ENCODE measurements at places on chromosomes 1 and 21. TPM values are rescaled to one million over a fixed set of nuclear protein-coding genes. Genes with fewer than 3 reads are reported as not detected.

- peak; percentile 93 for DNase-seq
Observed at GRCh38 chr1:234602334-234603220, 7.4 kb downstream of the IRF2BP2 start.

DNA sequence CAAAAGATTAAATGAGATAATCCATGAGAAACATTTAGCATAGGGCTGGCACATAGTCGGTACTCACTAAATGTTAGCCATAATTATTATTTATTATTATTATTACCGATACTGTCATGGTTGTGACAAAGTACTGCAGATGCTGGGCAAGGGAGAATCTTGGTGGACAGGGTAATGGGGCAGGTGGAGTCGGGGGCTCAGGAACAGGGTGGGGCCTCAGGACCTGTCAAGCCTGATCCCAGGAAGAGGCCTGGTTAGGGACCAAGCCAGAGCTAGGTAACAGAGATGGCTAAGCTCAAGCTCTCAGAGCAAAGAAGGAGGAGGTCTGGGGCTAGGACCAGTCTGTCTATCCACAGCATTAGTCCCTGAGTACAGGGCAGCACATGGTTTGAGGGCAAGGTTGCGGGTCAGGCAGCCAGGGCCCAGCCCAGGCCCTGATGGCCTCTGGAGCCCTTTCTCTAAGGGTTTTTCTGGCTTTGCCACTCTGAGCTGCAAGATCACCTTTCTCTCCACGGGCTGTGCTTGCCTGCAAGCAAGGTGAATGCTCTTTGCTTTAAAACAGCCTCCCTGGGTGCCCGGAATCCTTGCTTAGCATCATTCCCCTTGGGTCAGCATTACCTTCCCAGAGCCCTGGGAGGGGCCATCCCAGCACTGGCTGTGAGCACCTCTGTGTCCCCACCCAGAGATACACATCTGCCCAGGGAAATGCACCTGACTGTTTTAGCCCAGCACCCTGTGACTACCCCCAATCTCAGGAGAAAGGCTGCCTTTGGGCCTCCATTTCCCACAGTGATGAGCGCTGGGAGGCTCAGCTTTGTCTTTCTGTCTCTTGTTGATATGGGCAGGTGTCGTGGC lies 572.0 kb downstream of the PTPRU start:
- no peak for DNase-seq

DNA sequence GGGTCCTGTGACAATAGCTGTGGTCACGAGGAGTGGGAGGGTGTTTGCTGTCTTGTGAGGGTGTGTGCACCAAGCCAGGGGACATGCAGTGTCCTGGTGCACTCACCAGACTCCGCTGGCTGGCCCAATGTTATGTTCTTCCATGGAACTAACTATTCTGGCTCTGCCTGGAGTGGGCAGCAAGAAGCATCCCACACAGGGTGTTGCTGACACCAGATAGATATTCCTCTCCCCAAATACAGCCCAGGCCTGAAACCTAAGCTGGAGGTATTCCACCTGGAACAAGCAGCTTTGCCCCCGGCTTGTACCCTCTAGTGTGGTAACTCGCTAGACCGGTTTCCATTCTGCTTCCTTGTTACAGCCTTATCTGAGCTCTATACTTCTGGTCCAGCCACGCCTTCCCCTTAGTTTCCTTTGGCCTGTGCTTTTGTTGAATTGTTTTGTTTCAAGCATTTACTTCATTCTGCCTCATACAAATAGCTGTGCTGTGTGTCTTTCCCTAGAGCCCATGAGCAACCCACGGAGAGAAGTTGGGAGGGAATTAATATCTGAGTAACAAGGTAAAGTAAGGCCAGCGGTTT lies 14.7 kb upstream of the LY9 start:
- no peak for DNase-seq

MASP2 gene
- not detected for total RNA-seq

GRCh38 chr1:182709225-182709764 lies 24.9 kb upstream of the RGS8 start:
- DNase-seq = no peak

GRCh38 chr1:226553924-226554282 lies 5.3 kb downstream of the STUM start:
- DNase-seq = no peak

DNA sequence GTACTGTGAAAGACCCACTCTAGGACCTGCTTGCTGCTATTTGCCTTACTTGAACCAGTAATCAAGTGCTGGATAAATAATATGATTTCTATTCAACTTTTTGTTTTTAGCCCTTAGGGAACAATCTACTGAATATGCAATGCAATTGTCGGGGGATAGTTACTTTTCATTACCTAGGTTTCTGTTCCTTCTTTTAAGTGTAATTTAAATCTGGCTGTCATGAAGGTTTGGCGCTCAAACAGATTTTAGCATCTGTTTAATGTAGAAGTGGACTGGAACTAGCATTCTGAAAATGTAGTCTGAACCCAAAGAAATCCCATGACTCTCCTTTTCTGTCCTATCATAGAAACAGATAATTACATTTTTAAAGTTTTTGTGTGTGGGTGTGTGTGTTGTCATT lies 4.8 kb downstream of the MGST3 start:
- DNase-seq = no peak

SPRR2G gene
- total RNA-seq = not detected

- no peak for DNase-seq
Observed at GRCh38 chr1:45543581-45544417, 6.8 kb upstream of the AKR1A1 start.

DNA sequence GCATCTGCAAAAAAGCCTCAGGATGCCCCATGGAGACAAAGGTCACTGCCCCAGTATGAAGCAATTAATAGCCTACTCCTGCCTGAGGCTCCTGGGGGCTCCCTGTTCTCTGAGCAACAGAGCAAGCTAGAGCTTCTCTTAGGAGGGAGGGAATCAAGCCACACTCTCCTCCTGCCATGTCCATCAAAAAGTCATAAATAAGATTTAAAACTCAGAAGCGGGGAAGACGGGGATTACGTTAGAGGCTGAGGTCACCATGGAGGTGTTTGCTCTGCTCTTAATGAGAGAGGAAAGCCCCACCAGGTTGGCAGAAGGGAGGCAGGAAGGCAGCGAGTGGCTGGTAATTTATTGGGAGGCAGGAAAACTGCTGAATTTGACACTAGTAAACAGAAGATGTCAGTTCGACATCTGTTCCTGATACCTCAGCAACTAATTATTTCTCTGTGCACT lies 98.4 kb upstream of the TNR start:
- no peak for DNase-seq

GRCh38 chr1:181714428-181714827 lies 231.1 kb downstream of the CACNA1E start:
- no peak for DNase-seq

DNA sequence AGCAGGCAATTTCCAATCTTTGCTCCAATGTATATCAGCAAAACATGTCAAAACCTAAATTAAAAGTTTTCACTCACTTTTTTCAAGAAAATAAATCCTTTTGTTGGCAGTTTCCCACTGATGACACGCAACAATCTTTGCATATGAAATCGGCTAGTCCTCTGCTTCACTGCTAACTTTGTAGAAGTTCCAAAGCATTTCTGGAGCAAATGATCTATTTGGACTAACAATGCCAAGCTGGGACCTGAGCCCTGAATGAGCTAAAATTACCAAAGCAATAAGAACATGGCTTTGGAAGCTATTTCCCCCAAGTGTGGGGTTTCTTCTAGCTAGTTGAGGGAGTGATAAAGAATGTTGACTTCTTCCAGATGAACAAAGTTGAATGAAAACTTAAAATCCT lies 5.1 kb downstream of the BEND5 start:
- no peak for DNase-seq

- no peak for DNase-seq
Observed at GRCh38 chr1:30469426-30469825, 254.0 kb downstream of the MATN1 start.

- no peak for DNase-seq
Observed at GRCh38 chr1:207847116-207847515, 63.8 kb downstream of the CD34 start.

DNA sequence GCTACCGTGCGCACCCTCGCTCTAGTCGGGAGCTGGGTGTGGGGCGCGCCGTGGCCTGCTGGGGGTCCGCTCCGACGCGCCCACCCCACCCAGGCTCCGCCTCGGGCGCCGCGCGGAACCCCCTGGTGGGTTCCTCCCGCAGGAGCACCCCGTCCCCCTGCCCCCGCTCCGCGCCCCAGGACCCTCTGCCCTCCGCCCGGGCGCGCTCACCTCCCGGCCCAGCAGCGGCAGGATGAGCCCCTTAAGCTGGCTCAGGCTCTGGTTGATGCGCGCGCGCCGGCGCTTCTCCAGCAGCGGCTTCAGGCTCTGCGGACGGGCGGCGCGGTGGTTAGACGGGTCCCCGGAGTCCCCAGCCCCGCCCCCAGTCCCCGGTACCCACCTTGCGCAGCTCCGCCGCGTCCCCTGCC lies 319 bp downstream of the HES2 start:
- DNase-seq = no peak

DNA sequence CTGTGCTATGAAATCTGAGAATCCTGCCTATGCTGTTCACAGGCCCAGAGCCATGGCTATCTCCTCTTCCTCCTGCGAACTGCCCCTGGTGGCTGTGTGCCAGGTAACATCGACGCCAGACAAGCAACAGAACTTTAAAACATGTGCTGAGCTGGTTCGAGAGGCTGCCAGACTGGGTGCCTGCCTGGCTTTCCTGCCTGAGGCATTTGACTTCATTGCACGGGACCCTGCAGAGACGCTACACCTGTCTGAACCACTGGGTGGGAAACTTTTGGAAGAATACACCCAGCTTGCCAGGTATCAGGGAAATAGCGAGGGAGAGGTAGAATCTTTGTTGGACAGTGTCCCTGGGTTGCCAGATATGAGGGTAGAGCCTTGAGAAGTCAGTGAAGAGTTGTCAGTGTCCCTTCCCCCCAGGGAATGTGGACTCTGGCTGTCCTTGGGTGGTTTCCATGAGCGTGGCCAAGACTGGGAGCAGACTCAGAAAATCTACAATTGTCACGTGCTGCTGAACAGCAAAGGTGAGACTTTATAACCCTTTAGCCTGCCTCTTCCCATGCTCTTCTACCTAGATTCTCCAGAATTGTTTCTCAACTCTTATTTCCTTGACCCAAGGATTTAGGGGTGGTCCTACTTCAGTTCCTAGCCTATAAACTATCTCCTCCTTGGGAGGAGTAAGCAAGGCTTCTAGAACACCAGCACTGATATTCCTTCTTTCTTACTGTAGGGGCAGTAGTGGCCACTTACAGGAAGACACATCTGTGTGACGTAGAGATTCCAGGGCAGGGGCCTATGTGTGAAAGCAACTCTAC lies 1.4 kb downstream of the NIT1 start:
- DNase-seq = peak; percentile 72

DNA sequence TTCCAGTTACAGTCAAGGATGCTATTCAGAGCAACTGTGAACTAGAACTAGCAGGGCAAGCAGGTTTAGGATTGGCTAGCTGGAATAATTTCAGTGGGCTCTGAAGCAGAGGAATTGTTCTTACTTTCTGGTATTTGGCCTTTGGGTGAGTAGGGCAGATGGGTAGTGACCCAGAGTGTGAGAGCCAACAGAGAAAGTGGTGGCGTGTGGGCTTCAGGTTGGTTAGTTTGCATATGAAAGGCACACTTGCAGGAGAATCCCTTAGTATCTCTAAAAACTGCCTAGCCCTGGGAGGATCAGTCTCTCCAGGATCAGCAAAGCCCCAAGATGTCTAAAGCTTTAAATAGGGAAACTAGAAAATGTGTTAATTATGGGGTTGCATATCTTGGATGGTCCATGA lies 67.6 kb upstream of the LRRC8B start:
- DNase-seq = no peak

DNA sequence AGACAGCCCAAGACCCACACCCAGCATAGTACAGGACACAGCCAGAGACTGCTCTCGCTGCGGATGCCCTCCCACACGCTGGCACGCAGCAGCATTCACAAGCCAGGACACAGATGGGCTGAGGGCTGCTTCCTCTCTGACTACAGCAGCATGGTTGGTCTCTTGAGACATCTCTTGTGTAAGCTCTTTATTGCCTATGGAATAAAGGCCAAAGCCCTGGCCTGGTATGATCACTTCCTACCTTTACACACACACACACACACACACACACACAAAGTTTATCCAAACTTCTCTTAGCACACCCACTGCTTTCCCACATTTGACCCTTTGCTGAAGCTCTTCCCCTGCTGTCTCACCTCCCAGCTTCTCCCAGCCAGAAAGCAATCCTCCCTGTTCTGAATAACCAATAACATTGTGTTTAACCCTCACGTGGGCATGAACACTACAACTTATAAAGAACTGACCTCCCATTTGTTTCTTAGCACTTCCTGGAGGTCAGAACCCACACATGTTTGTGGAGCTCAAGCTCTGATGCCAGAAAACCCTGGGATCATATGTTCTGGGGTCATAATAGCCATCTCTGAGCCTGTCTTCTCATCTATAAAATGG lies 1.2 kb upstream of the LUZP1 start:
- DNase-seq = peak; percentile 67

- no peak for DNase-seq
Observed at GRCh38 chr1:23727362-23727811, 15.9 kb upstream of the ELOA start.

CTTNBP2NL gene
- total RNA-seq = 10.6 TPM

- no peak for DNase-seq
Observed at GRCh38 chr1:100535264-100535663, 2.7 kb upstream of the GPR88 start.

NPL gene
- total RNA-seq = 0.14 TPM

GRCh38 chr1:106063510-106063909 lies 993.0 kb upstream of the PRMT6 start:
- DNase-seq = peak; percentile 1
